ENCODE measurements at places on chromosomes 3 and 15.
A peak's percentile ranks its signal among the peaks of the same experiment; 100 is the strongest.

GRCh38 chr15:84915606-84915958 is 31.1 kb downstream of the SLC28A1 start:
- no peak for DNase-seq

- DNase-seq: no peak
These were observed 48.4 kb downstream of the BLM start for GRCh38 chr15:90765531-90765930.

- DNase-seq: no peak
These were observed 108.0 kb upstream of the MEIS2 start for GRCh38 chr15:37208146-37209040.

- peak; percentile 52 for DNase-seq
These were observed 108.3 kb downstream of the VPS13C start for GRCh38 chr15:61951949-61952348.

- no peak for DNase-seq
These were observed 23.0 kb upstream of the UBE2Q2 start for GRCh38 chr15:75820206-75820605.

DNA sequence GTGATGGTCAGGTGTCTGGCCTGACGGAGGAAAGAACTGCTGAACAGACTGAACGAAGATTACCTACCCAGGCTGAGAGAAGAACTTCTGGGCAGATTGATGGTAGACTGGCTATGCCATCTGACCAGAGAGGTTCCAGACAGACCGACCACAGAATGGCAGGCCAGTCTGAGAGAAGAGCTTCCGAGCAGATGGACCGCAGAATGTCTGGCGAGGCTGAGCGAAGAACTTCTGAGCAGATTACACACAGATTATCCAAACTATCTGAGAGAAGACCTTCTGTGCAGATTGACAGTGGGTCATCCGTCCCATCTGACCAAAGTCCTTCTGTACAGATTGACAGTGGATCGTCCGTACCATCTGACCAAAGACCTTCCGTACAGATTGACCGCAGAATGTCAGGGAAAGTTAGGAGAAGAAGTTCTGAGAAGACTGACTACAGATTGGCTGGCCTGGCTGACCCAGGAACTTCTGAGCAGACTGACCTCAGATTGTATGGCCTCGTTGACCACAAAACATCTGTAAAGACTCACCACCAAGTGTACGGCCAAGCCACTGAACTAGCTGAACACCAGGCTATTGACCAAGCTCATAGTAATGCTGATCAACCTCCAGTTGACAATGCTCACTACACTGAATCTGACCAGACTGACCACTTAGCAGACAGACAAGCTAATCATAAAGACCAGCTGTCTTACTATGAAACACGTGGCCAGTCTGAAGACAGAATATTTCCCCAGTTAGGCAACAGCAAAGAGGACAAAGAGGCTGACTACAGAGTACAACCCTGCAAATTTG is 812 bp downstream of the TEX55 start:
- no peak for DNase-seq

DNA sequence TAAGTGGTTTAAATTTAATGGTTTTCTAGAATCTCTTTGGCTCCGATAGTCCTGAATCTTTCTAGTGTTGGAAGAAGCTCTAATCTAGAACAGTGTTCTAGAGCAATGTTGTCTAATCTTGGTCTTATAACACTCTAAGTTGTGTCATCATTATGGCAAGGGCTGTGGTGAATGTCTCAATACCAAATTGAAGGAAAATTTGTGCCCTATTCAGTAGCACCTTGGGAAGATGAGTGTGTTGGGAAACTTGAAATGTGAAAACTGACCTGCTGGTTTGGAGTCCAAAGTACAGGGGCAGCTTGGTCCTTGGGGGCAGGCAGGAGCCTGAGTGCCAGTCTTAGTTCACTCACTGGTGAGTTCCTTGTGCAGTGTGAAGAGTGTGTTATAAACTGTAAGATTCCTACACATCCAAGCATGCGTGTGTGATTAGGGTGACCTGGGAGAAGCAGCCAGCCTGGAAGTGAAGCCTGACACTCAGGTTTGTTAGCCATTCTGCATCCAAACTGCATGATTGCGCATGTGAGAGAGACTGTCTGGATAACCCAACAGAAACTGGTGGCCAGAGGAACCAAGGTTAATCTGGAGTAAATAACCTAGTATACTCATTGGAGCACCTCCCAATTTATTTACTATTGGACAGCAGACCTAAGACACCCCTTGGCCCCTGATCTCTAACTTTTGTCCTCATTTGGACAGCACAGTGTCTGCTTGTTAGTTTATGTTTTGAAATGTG is 14.6 kb downstream of the ZNF592 start:
- DNase-seq: no peak

- no peak for DNase-seq
These were observed 26.5 kb downstream of the KNG1 start for GRCh38 chr3:186743666-186744065.

DNA sequence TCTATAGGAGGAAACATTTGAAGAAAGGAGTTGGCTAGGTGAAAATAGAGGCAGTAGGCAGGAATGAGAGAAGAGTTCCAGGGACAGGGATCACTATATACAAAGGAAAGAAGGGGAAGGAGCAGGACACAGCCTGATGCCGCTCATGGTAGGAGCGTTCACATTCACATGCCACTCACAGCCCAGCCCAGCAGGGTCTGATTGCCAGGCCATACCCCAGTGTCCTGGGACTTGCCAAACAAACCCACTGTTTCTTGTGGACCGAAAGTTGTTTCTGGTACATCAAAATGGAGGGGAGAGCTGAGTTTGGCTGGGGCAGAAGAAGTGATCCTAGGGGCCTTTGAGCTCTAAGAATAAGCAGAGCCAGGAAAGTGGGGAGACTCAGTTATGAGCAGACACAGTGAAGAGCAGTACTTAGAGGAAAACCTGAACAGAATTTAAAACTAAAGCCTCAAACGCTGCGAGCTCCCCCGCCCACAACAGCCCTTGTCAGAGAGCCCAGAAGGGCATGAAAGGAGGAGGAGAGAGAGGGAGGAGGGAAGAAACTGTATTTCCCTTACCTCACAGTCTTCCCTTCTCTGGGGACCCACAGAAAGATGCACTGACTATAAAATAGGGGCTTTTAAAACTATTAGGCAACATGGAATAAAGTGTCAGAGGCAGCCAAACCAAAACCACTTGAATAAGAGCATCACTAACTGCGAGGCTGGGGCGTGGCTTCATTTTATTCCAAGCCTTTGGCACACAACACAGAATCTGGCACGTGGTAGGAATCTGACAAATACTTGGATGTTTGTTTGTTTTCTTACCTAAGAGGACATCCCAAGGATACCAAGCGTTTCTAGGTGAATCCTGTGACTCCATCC is 129.0 kb downstream of the RPL22L1 start:
- peak; percentile 93 for DNase-seq

DNA sequence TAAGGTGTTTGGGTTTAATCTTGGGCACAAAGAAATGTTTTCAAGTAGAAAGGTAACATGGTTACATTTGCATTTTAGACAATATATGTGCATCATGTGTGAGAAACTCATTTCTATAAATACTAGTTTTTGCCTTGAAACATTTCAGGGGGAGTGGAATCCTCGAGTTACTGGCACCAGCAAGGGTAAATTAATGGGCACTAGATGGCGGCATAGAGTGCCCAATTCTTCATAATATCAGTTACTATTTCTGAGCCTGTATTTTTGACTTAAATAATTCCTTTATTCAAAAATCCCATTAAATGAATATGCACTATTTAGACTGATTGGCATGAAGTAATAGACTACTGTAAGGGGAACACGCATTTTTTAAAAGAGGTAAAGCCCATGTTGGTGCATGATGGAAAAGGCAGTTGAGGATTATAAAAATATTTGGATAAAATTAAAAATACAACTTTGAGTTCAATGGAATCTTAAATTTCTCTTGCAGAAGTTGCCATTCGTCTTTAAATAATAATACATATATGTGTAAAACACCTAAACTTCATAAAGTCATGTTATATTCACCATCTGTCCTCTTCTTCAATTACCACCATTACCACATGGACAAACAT is 106.3 kb downstream of the ZBTB20 start:
- peak; percentile 52 for DNase-seq

DNA sequence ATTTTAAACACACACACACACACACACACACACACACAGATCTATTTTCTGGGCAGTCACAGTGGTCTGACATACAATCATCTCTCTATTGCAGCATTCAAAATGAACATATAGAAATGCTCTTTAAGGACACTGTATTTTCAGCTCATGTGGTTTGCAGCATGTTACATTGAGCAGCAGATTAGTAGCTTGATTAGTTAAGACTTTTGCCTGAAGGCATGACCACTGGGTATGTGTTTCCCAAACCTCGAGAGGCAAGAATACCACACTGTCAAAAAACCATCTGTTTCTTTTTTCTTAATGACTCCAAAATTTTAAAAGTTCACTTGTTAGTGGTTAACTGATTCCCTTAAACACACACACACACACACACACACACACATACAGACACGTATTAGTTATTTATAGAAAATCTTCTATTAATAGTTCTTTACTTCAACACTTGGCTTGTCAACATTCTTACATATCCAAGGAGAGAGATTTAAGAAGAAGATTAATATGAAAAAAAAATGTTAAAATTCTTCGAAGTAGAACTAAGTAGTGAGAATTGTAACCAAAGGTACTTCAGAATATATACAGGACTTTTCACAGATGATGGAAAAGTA is 518.2 kb downstream of the CADM2 start:
- DNase-seq: no peak

- no peak for DNase-seq
These were observed 103.2 kb downstream of the SST start for GRCh38 chr3:187567021-187567420.

GRCh38 chr3:63921741-63922482 is 9.7 kb upstream of the SCAANT1 start:
- DNase-seq: peak; percentile 69

DNA sequence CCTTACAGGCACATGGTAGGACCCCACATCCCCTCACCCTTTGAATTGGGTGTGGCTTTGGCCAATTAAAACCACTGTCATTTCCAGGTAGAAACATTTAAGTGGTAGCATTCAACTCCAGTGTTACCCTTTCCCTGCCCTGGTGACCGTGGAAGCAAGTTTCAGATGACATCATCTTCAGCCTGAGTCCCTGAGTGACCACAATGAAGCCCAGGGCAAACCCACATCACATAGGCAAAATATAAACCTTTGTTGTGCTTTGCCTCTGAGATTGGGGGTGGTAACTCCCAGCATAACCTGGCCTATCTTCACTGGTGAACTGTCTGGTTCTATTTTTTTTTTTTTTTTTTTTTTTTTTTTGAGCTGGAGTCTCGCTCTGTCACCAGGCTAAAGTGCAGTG is 404.0 kb upstream of the WNT5A start:
- DNase-seq: no peak

DNA sequence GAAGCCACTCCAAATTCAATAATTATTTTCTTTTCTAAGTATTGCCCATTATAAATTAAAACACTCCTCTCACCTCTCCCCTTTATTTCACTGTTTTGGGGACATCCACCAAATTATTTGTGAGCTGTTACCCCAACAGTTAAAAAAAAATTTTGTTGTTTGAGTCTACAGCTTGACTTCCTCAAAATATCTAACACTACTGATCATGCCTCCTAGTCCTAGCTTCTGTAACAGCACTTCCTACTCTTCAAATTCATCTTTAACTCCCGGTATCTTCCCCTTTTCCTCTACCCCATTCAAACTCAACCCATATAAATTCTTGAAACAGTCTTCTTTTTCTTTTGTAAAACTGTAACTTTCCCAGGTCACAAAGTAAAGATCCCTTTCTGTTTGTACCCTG is 15.9 kb downstream of the PARL start:
- DNase-seq: peak; percentile 48

All from pons (tissue), 1 donor.